ENCODE measurements at places on chromosomes 7 and 10. TPM values are rescaled to one million over a fixed set of nuclear protein-coding genes. Genes with fewer than 3 reads are reported as not detected.

DNA sequence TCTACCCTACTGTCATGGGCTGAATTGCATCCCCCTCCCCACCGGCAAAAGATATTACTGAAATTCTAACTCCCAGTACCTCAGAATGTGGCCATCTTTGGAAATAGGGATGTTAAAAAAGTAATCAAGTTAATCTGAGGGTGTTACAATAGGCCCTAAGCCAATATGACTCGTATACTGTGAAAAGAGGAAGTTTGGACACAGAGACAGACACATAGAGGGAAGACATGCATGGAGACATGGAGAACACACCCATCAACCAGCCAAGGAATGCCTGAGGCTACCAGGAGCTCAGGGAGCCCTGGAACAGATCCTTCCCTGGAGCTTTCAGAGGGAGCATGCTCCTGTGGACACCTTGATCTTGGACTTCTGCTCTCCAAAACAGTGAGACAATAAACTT lies 138.2 kb upstream of the ADO start:
- DNase-seq = no peak

- no peak for DNase-seq
These were observed 491.8 kb upstream of the SEMA3A start for GRCh38 chr7:84686373-84686772.

DNA sequence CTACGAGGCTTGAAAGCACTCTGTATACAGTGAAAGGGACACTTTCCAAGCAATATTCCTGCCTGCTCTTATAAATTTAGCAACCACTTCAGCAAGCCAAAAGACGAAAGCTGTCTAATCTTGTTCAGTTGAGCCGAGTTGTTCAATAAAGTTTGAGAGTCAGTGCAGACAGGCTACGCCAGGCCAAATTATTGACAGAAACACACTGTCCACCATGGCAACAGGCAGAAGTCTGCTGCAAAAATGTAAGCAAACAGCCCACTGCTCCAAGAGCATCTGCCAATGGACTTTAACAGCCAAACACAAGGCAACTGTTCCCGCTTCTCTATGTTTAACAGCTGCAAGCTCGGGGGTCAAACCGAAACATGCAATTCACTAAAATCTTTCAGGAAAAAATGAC lies 85.7 kb downstream of the GLI3 start:
- DNase-seq = no peak

DNA sequence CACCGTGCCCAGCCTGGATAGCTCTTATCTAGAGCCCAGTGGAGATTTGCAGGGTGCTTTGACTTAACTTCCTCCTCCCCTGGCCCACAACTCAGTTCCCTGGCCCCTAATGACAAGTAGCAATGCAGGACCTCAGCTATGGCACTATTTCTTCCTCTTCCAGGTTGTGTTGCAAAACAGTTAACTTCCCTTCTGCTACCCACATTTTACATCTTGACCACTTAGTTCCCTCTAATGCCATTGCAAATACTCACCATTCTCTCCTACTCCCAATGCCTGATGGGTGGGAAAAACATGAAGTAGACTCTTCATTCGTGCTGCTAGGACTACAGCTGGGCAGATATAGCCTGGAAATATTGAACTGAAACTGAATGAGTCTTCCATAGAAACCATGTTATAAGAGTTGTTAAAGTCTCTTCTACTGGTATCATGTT lies 39.1 kb upstream of the FGL2 start:
- DNase-seq = no peak

The HIP1 gene
- 44.0 TPM for polyA plus RNA-seq

The SPOCK2 gene
- 312 TPM for polyA plus RNA-seq

All from spinal cord (tissue), 10 donors.